ENCODE measurements at places on chromosomes 3 and 15.

DNA sequence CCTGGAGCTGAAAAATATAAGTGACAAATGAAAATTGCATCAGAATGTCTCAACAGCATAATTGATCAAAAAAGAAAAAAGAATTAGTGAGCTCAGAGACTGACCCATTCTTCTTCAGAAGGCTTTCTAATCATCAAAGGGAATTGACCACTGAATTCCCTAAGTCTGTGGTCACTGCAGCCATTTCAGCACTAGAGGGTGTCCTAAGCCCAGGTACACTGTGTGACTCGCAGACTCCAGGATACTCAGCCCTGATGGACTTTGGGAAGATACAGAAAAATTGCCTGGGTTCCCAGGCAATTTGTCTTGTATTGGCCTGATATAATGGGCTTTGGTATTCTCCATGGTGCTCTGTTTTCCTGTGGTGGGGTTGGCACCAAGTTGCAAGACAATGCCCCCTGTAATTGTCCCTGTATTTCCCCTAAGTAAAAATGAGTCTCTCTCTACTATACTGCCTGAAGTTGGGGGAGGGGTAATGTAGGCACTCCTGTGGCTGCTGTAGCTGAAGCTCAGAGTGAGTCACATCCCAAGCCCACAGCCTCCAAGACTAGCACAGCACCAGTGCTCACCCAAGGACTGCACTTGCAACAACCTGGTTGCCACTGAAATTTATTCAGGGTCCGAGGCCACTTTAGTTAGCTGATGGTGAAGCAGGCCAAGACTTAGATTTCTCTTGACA lies 256.0 kb upstream of the STAC start:
- no peak for DNase-seq

DNA sequence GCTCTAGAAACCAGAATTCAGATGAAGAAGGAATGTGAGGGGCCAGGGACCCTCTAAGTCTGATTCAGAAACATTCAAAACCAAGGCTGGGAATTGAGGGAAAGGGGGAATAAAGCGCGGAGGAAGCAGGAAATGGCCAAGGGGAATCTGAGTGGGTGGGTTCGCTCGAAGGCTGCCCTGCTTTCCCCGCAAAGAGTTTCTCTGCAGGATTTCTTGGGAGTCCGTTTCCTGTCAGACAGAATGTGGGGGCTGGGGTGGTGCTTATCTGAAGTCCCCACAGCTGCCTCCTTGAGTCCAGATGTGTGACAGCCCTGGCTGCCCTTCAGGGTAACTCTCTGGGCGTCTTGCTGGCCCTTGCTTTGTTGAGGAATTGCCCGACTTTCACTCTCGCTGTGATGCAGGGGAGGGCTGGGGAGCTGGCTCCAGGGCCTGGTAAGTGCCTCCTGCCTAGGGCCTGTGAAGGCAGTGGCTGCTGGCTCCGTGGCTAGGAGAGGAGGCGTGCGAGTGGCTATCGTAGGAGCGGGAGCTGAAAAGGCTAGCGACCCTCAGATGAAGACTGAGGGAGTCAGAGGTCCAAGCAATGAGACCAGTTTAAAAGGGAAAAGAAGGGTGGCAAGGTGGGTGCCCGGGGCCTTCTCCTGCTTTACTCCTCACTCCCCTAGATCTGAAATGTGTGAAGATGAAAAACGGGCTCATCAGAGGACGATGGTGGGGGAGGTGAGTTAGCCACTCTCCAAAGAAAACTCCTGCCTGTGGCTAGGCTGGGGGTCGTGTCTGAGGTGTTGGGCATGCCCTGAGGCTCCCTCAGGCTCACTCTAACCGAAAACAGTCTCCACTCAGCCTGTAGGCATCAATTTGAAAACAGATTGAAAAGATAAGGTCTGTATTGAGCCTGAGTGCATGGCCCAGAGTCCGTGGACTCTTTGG lies 143.9 kb upstream of the UMPS start:
- DNase-seq: no peak

- DNase-seq: no peak
Observed at GRCh38 chr3:197309528-197310361, 11.3 kb upstream of the DLG1 start.

DNA sequence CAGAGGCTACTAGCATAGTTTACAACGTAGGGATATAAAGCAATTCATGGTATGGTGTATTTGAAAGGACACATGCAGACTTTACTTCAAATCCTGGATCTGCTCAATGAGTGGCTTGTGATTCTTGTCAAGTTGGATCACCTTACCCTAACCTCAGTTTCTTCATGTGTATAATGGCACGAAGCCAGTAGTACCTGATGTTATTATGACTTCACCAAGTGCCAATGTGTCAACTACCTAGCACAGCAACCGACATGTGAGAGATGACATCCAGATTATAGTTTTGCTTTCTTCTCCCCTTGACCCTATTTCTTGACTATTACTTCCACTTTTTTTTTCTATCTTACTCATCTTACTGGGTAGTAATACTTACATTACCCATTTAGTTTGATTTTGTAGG lies 304.5 kb downstream of the RBMS3 start:
- no peak for DNase-seq

GRCh38 chr15:39595338-39596221 lies 14.7 kb downstream of the THBS1 start:
- no peak for DNase-seq

- no peak for DNase-seq
Observed at GRCh38 chr3:192122832-192123594, 604.3 kb downstream of the FGF12 start.

DNA sequence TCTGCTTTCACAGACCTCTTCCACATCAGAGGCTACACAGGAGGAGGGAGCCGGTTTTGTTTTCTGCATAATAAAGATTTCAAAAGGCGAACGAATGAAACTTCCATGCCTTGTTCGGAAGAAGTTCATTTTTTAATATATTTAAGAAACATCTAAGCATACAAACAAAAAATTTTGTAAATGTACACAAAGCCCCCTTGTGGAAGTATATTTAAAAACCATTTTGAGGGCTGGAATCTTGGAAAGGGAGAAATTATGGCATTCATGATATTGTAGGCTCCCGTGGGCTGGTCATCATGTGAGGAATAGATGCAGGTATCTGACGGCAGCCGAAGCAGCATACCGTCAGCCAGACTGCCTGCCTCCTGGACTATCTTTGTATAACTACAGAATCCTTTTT lies 90.4 kb downstream of the MECOM start:
- DNase-seq: no peak

DNA sequence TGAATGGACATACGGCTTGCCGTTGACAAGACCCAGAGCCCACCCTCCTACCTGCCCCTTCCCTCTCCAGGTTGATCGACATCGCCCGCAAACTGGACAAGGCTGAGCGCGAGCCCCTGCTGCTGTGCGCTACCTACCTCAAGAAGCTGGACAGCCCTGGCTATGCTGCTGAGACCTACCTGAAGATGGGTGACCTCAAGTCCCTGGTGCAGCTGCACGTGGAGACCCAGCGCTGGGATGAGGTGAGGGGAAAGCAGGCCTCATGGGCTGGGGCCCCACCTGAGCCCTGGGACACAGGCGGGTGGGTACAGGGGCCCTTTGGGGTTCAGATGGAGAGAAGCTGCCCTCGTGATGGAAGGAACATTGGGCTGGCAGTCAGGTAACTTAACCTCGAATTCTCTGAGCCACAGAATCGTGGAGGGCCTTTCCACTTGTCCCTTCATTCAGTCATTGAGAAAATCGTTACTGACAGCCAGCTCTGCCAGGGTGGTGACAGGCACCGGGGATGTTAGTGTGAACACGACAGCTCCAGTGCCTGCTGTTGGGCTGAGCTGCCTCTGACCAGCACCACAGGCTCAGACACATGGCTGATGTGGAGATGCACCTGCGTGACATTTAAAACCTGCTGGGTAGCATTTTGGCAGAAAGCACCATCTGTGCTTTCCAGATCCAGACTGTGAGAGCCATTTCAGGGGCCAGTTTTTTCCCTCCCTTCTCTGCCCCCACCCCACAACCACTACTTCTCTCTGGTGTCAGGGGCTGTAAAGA lies 25.6 kb upstream of the RHO start:
- no peak for DNase-seq

DNA sequence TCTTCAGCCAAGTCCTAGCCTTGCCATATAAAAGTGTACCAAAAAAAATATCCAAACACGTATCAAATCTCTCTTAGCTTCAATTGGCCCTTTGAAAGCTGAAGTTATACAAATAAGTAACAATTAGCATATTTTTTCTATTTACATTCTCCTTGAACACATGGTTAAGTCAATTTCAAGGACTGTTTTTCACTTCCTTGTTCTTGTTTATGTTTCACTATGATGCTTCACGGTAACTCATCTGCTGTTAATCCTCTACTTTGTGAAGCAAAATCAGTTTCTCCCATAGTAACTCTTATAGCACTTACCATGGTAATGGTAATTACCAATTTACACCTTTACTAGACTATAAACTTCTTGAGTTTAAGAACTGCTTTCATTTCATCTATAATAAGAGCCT lies 10.6 kb upstream of the SPRED1 start:
- DNase-seq: no peak

DNA sequence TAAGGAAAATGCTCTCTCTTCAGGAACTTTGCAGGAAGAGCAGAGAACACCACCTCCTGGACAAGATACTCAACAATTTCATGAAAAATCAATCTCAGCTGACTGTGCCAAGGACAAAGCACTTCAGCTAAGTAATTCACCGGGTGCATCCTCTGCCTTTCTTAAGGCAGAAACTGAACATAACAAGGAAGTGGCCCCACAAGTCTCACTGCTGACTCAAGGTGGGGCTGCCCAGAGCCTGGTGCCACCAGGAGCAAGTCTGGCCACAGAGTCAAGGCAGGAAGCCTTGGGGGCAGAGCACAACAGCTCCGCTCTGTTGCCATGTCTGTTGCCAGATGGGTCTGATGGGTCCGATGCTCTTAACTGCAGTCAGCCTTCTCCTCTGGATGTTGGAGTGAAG lies 200.5 kb downstream of the AKAP13 start:
- DNase-seq: no peak

DNA sequence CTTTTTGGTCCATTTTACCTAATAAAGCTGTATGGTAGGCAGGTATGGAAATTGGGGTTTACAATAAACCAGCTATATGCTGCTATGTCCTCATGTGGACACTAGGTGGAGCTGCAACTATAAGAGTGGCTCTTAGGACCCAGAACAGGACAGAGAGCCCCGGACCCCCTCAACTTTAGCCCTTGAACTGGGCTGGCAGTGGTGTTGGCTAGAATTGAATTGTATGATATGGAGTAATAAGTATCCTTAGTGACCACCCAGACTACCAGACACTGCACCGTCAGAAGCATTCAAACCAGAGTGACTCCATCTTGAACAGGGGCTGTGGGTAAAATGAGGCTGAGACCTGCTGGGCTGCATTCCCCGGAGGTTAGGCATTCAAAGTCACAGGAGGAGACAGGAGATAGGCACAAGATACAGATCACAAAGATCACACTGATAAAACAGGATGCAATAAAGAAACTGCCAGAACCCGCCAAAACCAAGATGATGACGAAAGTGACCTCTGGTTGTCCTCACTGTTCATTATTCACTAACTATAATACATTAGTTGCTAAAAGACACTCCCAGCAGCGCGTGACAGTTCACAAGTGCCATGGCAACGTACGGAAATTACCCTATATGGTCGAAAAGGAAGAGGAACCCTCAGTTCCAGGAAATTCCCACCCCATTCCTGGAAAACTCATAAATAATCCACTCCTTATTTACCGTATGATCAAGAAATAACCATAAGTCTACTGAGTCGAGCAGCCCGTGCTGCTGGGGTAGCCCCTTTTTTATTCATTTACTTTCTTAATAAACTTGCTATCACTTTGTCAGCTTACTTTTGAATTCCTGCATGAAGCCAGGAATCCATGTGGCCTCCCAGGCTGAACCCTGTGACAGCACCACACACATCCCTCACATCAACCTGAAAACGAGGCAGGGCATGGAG lies 68.7 kb upstream of the BLM start:
- peak; percentile 67 for DNase-seq

DNA sequence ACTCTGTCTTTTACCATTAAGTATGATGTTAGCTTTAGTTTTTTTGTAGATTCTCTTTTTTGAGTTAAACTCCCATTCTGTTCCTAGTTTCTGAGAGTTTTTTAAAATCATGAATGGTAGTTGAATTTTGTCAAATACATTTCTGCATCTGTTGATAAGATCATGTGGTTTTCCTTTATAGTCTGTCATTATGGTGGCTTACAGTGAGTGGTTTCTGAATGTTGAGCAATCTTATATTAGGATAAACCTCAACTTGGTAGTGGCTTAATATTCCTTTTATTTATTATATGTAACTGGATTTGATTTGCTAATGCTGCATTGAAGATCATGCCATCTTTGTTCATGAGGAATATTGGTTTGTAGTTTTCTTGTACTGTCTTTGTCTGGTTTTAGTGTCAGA lies 34.8 kb downstream of the NEO1 start:
- no peak for DNase-seq

- no peak for DNase-seq
Observed at GRCh38 chr15:39657668-39658067, 76.8 kb downstream of the THBS1 start.

GRCh38 chr15:71093054-71094024 lies 21.9 kb upstream of the THSD4 start:
- no peak for DNase-seq

GRCh38 chr3:155391551-155391958 lies 98.1 kb upstream of the STRIT1 start:
- DNase-seq: peak; percentile 26

DNA sequence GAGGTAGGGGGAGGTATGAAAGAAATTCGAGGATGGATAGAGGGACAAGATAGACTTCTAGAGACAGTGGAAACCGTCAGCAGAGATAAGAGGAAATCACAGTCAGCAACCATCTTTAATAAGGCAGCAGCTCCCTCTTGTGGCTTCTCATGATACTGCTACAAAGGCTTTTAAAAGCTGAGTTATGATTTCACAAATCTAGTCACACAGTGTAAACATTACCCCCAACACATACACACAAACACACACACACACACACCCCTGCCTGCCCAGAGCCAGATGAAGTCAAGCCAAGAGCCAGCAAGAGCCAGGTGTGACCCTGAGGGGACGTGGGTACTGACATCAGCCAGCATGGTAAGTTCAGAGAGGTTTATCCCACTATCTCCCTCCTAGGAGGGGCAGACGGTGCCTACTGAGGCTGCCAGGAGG lies 18.9 kb upstream of the TGM5 start:
- DNase-seq: no peak

- DNase-seq: no peak
Observed at GRCh38 chr3:57080171-57080570, 19.7 kb downstream of the SPATA12 start.

GRCh38 chr3:106268696-106269095 lies 399.9 kb upstream of the CBLB start:
- DNase-seq: no peak
